ENCODE measurements at places on chromosomes 7 and 10.

GRCh38 chr10:88964869-88965415, 12.4 kb upstream of the ACTA2 start:
- DNase-seq: no peak

GRCh38 chr10:85532773-85533172, 833.8 kb downstream of the GRID1 start:
- no peak for DNase-seq

DNA sequence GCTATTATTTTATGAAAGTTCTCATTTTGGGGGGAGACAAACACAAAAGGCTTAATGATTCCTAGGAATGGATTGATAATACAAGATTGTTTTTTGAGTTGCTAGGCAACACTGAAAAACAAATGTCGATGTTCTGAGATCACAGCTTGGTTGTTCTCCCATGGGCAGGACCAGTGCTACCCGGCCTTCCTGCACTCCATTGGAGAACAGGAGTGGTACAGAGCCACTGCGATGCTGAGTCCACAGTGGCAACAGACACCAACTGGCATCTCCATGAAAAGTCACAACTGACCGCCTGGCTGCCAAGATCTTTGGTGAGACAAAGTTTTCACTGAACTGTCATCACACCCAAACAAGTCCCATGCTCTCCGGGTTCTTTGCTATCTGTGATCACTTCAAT, 68.9 kb upstream of the NMT2 start:
- DNase-seq: no peak

- DNase-seq: no peak
These were observed 342.6 kb downstream of the IPMK start for GRCh38 chr10:57925045-57925444.

- DNase-seq: no peak
These were observed 316.0 kb downstream of the AGMO start for GRCh38 chr7:15245831-15246230.

GRCh38 chr7:69674701-69675182, 76.5 kb downstream of the AUTS2 start:
- no peak for DNase-seq

Measured in activated effector memory CD4-positive, alpha-beta T cell treated with Interleukin-2 at 50 U/mL for 16 hours (primary cell).